ENCODE measurements at places on chromosomes 6 and 20.

DNA sequence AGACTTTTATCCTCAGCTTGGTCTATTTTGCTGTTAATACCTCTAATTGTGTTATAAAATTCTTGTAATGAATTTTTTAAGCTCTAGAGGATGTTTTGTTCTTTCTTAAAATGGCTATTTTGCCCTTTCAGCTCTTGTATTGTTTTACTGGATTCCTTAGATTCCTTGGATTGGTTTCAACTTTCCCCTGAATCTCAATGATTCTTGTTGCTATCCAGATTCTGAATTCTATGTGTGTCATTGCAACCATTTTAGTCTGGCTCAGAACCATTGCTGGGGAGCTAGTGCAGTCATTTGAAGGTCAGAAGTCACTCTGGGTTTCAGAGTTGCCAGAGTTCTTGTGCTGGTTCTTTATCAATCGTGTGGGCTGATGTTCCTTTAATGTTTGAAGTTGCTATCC lies 37.1 kb downstream of the OTOR start:
- no peak for DNase-seq

DNA sequence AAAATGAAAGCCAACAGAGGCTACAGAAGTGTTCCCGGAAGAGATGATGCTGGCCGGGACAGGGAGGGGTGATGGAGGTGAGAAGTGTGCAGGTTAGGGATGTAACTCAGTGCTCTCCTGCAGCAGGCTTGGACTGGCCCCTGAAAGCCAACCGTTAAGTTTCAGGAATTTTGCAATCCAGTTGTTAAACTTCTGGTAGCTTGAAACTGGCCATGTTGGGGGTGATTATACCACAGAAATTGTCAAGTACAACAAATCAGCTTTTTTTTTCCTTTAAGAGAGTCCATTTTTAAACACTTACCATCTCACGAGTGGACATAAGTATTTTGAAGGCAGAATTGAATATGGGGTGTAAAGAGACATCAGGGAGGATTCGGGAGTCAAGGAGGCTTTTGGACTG lies 8.8 kb upstream of the SIRPB1 start:
- DNase-seq, result no peak

DNA sequence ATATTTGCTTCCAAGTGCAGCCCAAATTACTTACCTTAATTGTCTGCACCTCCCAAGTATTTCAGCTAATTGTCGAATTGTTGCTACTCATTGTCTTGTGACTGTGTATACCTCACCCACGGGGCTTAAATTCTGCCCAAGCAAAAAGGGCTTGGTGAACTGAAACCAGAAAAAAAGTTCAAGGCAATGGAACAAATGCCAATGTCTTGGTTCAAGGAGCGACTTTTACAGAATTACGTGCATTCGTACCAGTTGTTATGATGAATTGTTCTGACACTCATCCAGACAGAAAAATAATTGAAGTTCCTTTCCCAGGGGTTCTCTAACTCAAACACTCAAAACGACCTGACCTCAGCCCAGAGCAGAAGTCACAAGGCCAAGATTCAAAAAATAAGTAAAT lies 13.9 kb upstream of the PXDC1 start:
- no peak for DNase-seq

DNA sequence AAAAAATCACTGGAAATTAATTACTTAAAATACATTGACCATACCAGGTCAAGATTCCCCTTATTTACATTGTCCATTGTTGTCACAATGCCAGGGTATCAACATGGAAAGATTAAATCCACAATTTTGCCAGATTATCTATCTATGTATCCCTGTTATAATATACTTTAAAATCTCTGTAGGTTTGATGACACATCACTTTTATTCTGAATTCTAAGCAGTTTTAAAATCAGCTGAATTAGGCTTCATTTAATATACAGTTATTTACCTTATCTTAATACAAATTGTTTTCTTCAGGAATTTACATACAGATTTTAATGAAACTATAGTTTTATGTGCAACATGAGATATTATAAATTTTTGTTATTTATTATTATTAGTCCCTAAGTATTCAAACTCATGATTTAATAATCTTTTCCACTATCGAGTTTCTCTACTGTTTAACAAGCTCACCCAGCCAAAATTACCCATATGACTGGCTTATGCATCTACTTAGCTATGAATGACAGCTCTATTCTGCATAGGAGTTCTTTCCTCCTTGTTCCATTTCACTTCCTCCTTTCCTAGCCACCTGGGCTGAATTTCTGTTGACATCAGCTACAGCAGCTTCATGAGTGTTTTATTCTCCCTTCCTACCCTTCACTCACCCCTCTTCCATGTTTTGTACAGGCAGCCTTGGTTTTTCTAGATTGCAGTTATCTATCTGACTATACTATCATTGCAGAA lies 654.2 kb upstream of the MAP3K7 start:
- no peak for DNase-seq

GRCh38 chr6:16179063-16179462 lies 50.2 kb downstream of the MYLIP start:
- DNase-seq, result no peak

DNA sequence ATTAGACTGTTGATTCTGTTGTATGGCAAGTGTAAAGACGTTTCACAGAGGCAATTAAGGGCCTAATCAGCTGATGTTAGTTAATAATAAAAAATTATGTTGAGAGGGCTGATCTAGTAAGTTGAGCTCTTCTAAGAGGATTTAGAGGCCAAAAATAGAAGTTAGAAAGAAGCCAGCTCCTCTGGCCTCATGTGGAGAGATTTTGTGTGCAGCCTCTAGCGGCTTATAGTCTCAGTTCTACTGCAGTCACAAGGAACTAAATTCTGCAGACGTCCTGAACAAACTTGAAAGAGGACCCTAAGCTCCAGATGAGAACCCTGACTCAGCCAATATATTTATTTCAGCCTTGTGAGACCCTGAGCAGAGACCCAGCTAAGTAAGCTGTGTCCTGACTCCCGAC lies 498.6 kb downstream of the BTBD3 start:
- DNase-seq, result no peak

- no peak for DNase-seq
Measured at GRCh38 chr20:49707118-49707517, 6.6 kb downstream of the B4GALT5 start.

GRCh38 chr20:47558295-47559066 lies 56.8 kb downstream of the NCOA3 start:
- DNase-seq, result no peak

GRCh38 chr6:119333707-119334295 lies 15.8 kb downstream of the MAN1A1 start:
- DNase-seq, result peak; percentile 19

DNA sequence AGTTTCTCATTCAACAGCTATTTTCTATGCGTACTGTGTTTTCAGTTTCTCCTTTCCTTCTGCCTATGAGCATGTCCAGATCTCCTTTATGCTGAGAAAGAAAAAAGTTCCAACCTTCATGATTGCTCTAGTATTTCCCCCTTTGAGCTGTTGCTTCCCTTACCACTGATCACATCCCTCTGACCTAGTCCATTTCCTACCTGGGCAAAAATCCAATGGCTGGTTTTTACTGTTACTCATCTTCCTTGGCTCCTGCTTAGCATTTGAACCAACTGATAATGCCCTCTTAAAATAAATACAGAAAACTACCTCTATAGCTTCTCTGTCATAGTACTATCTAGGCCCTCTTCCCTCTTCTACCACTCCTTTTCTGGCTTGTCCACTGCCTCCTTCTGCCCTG lies 6.0 kb downstream of the RFX6 start:
- no peak for DNase-seq

DNA sequence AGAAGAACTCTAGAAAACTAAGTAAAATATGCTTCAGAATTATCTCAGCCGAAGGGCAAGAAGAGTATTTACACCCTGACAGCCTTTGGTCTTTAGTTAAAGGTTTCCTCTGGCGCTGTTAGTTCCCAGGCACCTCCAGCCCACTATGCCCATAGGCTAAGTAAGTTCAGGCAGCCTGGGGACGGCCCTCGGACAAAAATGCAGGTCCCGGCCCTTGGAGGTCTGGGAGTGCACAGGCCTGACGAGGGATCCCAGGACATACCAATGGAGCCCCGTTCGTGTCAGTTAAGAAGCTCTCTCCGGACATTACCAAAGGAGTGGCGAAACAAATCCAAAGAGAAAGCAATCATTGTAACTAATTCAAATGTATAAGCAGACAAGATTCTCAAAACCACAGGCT lies 311.8 kb downstream of the CD83 start:
- DNase-seq, result no peak

GRCh38 chr20:41643504-41643938 lies 25.3 kb upstream of the CHD6 start:
- DNase-seq, result peak; percentile 5

DNA sequence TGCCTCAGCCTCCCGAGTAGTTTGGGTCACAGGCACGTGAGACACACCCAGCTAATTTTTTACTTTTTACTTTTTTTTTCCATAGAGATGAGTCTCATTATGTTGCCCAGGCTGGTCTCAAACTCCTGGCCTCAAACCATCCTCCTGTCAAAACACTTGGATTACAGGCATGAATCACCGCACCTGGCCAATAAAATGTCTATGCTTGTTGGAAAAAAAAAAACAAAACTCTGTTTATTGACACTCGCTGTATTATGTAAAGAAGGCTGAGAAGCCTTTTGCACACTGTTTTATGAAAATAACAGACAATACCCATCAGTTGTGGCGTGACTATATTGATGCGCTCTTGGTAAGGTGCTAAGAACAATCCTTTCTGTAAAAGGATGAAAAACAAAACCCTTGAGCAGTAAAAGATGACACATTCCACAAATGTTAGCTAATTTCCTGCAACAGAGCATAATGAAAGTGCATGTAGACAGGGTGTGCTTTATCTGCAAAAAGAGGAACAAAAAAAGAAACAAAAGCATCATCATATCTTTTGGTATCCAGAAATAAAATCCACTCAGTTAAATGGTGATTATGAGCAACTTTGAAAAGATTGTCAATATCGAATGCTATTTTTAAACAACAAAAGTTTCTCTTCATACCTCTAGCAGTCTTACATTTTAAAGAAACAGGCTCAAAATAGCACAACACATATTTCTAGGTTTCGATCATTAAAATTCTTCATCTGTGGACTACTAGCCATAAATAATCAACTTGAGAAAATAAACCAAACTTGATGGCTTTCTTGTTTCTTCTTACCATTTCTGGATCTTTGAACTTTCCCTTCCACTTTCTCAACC lies 108.3 kb upstream of the PHACTR1 start:
- no peak for DNase-seq

GRCh38 chr6:28446818-28447511 lies 3.7 kb upstream of the ZSCAN23 start:
- DNase-seq, result no peak

GRCh38 chr20:44287272-44288097 lies 23.5 kb downstream of the FITM2 start:
- DNase-seq, result no peak

- peak; percentile 54 for DNase-seq
Measured at GRCh38 chr6:116386581-116387299, 16.0 kb downstream of the DSE start.

DNA sequence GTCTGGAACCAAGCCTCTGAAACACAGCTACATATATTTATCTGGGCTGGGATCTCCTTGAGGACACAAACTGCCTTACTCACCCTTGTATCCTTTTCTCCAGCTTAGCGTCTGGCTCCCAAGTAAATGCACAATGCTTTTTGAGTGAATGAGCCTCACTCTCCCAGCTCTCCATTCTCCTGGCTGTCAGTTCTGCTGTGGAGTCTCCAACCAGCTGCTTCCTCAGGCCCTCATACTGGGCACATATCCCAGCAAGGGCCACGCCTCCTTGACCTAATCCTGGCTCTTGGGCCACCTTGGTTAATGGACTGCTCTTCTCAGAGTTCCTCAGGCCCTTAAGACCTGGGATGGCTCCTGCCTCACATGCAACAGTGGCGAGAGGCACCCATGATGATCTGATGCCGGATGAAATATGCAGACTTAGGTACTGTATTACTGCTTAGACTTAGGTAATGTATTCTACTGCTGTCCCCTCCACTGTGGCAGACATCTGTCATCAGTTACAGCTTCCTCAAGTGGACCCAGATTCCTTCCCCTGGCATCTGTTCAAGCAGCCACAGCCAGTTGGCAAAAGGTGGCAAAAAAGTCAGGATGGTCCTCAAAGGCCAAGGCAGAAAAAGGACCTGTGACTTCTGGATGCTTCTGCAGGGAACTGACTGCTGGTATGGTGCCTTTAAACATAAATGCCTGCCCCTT lies 16.5 kb downstream of the SNHG17 start:
- peak; percentile 28 for DNase-seq

- no peak for DNase-seq
Measured at GRCh38 chr6:112557435-112557834, 210.3 kb downstream of the RFPL4B start.

DNA sequence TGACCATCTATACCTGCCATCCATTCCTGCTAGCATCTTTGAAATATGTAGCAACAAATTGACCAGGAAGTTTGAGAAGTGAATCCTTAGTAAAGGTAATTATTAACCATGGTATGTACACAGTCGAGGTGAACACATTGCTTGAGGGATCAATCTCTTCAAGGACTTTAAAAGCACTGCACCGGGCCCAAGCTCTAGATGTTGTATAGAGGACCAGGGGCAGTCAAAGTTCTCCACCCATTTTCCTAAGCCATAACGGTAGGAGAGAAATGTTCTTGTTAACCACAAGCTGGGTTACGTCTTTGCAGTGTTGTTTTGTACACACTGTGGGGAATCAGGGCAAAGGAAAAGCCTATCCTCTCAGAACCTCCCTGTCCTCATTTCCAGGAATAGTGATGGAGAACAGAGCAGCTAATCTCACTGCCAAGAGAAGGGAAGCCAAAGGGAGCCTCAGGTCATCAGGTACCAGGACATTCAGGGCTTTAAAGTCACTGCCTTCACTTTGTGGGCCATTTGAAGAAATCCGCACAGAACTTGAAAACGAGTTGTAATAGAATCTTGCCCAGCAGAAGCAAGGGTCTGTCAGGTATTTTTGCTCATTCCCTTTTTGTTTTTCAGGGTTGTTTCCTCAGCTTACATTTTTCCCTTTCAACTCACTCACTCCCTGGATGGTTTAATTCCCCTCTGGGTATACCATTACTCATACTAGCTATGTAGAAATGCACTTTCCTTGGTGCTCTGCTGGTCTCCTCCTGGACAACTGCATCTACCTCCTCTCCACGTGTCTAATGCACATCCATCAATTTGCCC lies 5.3 kb upstream of the PM20D2 start:
- peak; percentile 23 for DNase-seq

- no peak for DNase-seq
Measured at GRCh38 chr6:5068153-5068751, 16.9 kb upstream of the PPP1R3G start.

GRCh38 chr6:89144354-89144906 lies 1.4 kb upstream of the PM20D2 start:
- no peak for DNase-seq

DNA sequence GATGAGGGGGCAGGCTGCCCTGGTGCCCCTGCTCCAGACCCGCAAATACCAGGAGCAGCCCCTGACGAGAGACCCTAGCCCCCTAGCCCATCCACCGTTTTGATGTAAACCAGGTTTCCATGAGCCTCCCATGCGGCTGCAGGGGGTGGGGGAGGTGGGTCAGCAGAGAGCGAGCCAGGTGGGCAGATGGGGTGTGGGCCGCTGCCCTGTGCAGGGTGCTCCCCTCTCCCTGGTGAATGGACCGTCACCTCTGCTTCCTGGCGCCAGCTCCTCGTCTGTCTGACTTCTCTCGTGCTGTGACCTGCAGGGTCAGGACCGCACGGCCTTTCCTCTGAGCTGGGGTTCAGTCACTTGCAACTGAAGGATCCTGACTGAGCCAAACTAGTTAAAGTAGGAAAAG lies 15.7 kb upstream of the BHLHE23 start:
- DNase-seq, result no peak

GRCh38 chr6:2916158-2916925 lies 13.2 kb upstream of the SERPINB9 start:
- DNase-seq, result no peak

GRCh38 chr6:35512006-35512405 lies 690 bp downstream of the TULP1 start:
- no peak for DNase-seq

Measured in ACHN (cell line).